ENCODE measurements at places on chromosomes 7 and 10.

- no peak for DNase-seq
Measured at GRCh38 chr10:21449288-21449966, 76.1 kb downstream of the SKIDA1 start.

DNA sequence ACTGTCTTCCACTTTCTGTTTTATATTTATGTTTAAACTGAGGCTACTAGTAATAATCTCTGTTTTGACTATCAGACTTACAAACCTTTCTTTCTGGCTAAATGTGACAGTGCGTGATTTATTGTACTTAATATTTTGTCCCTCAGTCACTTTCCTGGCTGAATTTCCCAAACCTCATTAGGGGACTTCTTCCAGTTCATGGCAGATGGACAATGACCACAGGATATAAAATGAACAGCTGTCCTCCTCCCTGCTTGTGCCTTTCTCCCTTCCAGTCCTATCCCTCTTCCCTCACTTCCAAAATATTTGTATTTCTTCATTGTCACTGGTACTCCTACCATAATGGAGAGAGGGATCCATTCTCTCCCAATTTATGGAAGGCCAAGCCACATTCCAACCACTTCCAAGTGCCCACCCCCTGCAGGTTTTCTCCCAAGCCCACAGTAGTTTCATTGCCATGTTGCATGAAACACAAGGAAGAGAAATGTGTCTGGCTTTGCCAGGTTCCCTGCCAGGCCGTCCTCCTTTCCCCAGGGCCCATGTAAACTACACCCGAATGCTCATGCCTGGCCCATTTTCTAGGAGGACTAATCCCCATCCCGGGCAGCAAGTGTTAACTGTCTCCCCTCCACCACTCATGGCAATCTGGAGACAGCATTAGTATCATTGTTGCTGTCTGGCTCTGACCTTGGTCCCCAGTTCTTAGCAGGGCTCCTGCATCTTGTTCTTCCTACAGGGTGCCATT is 269.5 kb upstream of the SLC26A5 start:
- no peak for DNase-seq

DNA sequence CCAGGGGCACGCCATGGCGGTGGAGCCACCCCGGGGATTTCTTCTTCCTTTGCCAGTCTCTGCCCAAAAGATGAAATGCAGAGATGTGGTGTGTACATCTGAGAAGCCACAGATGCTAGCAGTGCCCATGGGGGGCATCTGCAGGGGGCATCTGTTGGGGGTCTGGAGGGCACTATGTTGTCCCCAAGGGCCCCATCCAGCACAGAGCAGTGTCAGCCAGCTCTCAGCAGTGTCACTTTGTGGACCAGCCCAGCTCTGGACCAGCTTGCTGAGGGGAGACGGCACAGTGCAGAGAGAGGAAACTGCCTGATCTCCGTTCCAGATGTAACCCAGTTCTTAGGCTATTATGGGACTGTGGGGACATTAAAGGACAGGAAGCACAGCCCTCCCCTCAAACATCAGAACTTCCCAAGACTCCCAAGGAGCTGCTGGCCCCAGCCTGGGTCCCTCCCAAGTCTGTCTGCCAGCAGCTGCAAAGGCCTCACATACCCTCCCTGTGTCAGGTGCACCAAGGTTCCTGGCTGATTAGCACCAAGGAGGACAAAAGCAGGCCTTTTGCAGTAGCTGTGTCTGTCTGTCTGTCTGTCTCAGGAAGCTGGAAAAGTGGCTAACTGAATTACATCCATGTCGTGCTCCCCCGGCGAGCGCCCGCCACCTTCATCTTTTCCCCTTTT is 536.5 kb downstream of the PTPRN2 start:
- no peak for DNase-seq

- no peak for DNase-seq
Measured at GRCh38 chr10:124733571-124734245, 10.5 kb downstream of the FAM53B start.

Data from Caco-2 (cell line).